Uterus (tissue), 4 donors: ENCODE measurements at places on chromosomes 1 and 21. TPM values are rescaled to one million over a fixed set of nuclear protein-coding genes. Genes with fewer than 3 reads are reported as not detected.

Gene GNAT2
- not detected for total RNA-seq

Gene PFDN2
- total RNA-seq = 23.5 TPM

Gene ATP1A2
- total RNA-seq = 36.8 TPM

Gene LBR
- total RNA-seq = 117 TPM

Gene ADGRB2
- total RNA-seq = 0.77 TPM

Gene HES3
- not detected for total RNA-seq

Gene MAP3K21
- 0.26 TPM for total RNA-seq

Gene CALML6
- total RNA-seq = not detected

Gene RPE65
- total RNA-seq = not detected

Gene S100A5
- not detected for total RNA-seq

Gene PRR9
- not detected for total RNA-seq

Gene LENEP
- not detected for total RNA-seq

DNA sequence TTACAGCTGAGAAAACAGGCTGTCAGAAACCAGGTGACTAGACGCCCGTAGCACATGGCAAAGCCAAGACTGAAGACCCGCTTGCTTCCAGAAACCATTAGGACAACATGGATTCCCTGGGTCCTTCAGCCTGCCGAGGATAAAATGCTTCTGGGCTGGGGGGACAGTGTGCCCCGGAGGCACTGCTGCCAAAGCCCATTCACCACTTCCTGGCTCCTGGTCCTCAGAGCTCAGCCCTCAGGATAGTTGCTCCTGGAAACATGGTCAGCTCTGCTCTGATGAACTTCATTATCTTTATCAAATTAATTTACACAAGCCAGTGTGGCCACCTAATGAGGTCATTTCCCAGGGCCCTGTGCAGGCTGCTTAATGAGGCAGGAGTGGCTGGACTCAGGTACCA is 41.1 kb upstream of the ACTL8 start:
- no peak for DNase-seq

DNA sequence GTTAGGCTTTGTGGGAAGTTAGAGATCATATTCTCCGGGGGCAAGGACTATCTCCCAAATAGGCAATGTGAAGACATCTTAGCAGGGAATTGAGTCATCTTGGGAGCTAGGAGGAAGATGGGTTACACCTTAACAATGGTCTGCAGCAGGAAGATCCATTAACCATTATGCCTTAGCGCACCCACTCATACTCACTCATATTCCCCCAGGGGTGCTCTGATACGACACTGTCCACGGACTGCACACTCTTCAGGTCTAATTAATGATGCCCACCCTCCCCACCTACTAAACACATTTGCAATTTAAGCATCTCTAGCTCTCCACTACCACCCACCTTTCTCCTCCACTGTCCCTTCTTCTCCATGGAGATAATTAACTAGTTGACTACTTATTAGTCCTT is 857 bp upstream of the AK5 start:
- DNase-seq = no peak

DNA sequence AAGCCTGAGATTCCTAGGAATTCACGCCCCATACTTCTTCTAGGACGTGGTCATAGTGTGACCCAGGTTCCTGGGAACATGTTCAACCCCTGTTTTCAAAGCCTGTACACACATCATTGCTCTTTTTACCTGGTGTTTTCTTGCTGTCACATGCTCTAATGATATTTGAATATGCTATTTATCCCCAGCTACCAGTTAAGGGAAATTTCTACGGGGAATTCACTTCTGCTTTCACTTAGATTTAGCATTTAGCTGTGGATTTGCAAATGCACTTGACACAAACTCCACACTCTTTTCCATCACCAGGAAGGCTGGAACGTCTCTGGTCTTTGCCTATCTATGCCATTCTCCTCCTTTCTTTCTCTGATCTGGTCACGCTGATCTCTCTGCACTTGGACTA is 11.3 kb upstream of the SAMSN1 start:
- DNase-seq = no peak

- DNase-seq = no peak
Observed at GRCh38 chr21:44515359-44516165, 24.4 kb downstream of the KRTAP10-1 start.

DNA sequence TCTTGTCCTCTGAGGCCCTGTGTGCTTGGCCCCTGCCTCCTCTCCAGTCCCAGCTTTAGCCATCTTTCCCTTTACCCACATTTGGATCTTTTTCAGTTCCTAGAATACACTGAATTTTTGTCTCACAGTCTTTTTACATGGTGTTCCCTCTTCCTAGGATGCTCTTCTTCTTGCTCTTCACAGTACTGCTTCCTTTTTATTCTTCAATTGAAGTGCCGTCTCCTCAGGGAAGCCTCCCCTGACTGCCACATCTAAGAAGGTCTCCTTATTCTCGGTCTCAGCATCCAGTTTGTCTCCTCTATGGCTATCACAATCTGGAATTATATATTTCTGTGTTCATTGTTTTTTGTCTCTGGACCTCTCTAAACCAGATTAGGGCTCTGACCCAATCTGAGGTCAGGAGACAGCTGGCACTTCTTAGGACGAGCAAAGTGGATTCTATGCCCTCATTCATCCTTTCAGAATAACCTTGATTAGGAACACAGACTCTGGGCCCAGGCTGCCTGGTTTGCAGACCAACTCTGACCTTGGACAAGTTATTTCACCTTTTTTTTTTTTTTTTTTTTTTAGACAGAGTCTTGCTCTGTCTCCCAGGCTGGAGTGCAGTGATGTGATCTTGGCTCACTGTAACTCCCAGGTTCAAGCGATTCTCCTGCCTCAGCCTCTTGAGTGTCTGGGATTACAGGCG is 3.2 kb upstream of the FGR start:
- DNase-seq = no peak

GRCh38 chr1:209456878-209457277 is 126.6 kb upstream of the CAMK1G start:
- no peak for DNase-seq

DNA sequence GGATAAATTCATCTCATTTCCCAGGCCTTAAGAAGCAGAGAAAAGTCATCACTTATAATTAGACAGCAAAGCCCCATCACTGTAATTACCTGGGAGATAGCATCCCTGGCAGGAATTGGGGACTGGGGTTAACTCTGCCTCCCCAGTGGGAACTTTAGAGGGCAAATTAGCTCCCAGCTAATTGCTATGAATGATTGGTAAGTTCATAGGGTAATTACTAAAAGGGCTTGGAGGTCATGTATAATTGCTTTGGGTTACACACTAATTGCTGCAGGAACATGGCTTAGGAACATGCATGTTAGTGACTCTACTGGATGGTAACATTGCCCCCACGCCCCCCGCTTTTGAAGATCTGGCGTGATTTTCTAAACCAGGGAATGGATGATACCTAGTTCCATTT is 64.8 kb downstream of the UBE2T start:
- DNase-seq = no peak

DNA sequence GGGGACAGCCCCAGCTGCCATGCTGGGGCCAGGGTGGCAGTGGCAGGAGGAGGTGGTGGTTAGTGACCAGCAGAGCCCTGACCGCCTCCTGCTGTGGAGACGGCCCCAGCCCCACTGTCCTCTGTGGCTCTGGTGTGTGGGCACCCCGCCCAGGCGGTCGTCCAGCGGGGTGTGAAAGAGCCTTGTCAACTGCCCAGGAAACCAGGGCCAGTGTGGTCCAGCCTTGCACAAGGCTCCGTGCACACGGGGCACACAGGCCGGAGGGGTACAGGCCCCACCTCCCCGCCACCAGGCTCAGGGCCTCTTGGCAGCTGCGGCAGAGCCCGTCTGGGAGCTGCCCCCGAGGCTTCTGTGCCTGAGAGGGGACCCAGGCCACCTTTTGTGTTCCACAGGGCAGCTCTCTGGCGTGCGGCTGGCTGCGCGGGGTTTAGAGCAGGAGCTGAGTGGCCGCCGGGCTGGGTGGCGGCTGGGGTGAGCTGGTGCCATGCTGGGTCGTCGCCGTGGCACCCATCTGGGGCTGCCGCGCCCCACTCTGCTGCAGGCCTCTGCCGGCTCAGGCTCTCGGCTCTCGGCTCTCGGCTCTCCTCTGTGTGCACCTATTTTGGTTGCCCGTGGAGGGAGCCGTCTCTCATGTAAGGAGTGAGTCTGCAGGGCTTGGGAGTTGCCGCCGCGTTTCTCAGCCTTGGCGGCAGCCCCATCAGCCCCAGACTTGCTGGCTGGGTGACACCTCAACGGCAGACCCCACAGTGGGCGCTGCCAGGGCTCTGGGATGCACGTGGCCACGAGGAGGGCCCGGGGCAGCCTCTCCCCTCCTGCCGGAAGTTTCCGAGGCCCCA is 36.1 kb downstream of the SLX9 start:
- no peak for DNase-seq

- DNase-seq = no peak
Observed at GRCh38 chr1:205947024-205947423, 3.8 kb upstream of the SLC26A9 start.

DNA sequence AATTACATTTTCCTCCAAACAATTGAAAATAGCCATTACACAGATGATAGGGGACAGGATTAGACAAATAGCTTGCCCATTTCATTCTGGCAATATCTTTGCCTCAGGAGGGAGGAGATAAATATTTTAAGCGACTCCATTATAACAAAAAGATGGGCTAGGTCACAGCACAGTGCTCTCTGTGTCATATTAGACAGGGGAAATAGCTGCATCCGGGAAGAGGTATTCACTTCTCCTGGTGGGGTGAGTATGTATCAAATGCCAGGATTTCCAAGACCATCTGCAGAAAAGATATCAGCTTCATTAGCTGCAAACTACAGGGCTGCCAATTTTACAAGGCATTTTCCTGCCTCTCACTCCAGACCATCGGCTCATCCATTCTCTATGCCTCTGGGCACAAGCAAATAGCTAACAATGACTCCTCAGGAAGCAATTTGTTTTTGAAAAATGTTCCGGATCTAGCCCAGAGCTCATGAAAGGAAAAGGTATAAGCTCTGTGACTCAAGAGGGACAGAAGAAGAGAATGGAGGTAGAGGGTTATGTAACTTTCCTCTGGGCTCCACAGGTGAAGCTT is 41.9 kb upstream of the ANGPTL7 start:
- DNase-seq = no peak

DNA sequence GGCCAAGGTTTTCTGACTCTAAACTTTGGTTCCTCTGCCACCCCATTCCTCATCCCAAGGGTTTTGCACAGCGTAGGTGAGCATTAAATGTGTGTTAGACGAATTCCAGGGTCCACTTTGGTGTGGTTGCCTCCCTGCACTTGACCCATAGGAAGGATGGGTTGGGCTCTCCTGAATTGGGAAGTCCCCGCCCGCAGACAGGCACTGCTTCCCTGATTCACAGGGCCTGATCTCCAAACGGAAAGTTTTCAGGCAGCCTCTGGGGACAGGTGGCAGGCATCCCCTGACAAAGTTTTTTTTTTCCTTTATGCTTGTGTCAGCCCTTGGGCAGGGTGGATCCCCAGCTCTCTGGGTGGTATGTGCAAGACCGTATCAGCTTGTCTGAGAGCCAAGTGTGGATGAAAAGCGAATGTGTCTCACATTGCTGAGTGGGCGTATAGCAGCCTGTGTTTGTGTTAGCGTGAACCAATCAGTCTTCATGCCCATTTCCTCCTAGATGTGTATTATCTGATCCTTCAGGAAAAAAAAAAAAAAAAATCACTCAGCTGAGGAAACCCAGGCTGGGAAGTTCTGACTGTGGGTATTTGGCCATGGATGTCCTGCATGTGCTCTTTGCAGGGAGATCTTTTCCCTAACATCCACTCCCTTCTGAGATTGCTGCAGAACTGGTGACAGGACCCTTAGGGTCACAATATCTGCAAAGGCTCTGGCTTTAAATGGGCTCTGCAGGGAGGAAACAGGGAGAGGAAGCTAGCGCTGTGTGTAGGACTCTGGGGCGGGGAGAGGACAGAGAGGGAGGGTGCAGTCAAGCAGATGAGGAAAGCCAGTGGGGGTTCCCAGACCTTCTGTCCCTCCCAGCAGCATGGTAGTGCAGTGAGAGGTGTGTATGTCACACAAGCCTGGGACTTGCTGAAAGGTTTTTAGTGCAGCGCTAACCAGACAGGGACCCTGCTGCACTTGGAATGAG is 42.2 kb upstream of the TRABD2B start:
- DNase-seq = no peak

GRCh38 chr1:39676948-39677548 is 5.1 kb upstream of the NT5C1A start:
- no peak for DNase-seq

DNA sequence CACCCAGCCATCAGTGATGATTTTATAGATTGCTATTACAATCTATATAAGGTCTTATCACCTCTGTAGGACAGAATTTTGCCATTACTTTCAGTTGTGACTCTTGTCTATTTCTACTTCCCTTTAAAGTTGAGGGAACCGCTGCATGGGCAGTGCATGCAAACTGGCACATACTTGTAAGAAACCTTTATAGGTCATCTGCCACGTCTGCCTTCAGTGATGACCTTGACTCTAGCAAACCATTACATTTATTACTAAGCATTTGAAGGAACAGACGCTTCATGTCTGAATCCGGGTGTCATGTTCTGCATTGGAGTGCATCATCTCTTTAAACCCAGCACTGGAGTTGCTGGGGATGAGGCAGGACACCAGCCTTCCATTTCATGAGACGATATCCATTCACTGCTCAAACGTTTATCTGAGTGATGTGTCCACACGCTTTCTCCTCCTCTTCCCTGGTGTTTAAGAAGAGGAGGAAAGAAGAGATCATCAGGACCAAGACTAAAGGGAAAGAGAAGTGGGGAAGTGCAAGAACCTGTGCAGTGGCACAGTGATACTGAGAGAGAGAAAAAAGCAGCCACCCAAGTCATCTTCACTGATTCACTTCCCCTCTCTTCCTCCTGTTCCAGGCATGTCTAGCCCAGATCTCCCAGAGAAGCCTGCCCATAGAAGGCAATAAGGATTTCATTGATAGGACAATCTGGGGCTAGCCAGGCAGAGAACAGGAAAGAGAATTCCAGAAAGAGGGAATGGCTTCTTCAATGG is 14.1 kb downstream of the CCSAP start:
- no peak for DNase-seq

GRCh38 chr1:55534565-55535121 is 319.5 kb upstream of the USP24 start:
- no peak for DNase-seq

DNA sequence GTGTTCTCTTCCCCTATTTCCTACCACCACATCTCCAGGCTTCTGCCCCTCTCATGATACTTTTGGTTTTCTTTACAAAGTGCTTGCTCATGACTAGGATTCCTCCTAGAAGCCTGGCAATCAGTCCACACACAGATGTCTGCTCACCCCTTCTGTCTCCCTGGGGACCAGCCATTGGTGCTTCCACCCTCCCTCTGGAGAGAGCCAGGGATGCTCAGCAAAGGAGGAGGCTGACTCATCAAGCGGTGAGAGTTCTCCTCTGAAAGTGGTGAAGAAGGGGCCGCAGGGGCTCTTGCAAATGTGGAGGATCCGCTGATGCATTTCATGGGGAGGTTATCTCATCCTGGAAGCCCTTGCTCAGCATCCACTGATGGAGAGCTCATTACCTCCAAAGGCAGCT is 14.5 kb downstream of the NT5C1A start:
- no peak for DNase-seq

DNA sequence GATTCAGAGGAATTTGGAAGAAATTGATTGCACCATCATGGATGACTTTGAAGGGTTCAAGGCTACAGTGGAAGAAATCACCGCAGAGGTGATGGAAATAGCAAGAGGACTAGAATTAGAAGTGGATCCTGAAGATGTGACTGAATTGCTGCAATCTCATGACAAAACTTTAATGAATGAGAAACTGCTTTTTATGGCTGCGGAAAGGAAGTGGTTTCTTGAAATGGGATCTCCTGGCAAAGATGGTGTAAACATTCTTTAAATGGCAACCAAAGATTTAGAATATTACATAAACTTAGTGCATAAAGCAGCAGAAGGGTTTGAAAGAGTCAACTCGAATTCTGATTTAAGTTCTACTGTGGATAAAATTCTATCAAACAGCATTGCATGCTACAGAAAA is 698.6 kb downstream of the PLA2G4A start:
- DNase-seq = no peak

GRCh38 chr1:47759251-47759935 is 237.8 kb downstream of the TRABD2B start:
- no peak for DNase-seq
